GM10248 (cell line): ENCODE measurements at places on chromosomes 7 and 10.

DNA sequence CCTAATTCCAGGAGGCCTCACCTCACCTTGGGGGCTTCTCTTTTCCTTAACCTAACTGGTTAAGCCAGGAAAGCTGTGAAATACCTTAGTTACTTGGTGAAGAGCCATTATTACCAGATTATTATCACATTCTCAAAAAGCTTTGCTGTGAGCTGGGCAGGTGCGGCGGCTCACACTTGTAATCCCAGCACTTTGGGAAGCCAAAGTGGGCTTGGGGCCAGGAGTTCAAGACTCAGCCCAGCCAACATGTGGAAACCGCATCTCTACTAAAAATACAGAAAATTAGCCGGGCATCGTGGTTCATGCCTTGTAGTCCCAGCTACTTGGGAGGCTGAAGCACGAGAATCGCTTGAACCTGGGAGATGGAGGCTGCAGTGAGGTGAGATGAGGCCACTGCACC is 102.4 kb upstream of the KLF6 start:
- no peak for DNase-seq

DNA sequence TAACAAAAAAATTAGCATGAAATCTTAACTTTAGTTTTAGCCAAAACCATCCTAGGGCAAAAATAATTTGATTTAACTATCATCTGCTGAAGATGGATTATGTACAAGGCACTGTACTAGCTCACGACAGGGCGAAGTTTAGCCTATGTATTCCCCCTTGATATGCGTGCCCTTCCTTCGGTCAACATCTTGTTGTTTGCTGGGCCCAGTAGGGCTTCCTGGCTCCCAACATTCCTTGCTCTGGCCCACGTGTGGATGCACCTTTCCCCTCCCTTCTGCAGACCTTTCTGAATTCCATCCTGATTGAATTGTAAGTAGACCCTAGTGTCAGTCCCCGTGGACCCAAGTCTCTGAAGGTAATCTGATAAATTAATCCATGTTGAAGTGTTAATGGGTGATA is 212.0 kb downstream of the RELN start:
- no peak for DNase-seq

- DNase-seq = no peak
These were observed 119.4 kb downstream of the DYNC2I1 start for GRCh38 chr7:158975526-158976467.

- DNase-seq = no peak
These were observed 637.0 kb downstream of the ZNF716 start for GRCh38 chr7:58086871-58087535.

DNA sequence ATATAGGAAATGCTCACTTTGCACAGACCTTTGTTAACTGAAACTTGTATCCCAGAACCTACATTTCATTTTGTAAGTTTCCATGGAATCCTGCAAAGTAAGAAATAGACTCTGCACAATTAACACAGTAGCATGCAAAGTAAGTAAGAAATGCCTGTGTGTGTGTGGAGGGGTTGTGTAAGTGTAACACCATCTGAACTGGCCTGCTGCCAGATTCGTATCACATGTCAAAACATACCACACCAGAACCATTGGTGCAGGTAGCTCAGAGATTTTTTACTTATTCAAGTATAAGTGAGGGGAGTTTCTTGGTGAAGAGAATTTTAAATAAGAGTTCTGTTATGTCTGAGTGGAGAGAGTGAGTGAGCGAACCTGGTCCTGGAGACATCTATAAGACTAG is 17.9 kb upstream of the DDX21 start:
- DNase-seq = no peak

DNA sequence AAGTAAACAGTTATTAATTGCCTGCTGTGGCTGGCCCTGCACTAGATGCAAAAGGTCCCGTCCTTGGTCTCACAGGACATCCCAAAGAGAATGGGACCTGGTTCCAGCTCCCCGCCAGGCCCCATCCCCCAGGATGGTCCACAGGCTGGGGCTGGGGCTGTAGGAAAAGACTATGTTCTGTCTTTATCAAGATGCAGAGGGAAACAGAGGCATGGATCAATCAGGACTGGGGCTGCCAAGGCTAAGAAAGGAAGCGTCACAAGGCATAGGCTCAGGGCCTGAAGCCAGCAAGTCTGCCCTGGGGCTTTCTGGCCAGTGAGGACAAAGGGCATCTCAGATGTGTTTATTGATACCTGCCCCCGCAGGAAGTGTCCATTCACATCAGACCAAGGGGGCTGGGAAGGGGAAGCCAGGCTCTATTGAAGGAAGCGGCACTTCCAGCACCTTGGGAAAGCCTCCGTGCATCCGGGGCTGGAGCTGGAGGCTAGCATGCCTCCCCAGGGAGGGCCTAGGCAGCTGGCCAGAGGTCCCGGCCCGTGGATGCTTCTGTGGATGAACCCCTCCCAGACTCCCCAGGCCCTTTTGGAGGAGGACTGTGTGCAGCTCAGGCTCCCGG is 5.8 kb downstream of the VSIR start:
- no peak for DNase-seq

- peak; percentile 56 for DNase-seq
These were observed 124.4 kb downstream of the TACC2 start for GRCh38 chr10:122113161-122113944.

DNA sequence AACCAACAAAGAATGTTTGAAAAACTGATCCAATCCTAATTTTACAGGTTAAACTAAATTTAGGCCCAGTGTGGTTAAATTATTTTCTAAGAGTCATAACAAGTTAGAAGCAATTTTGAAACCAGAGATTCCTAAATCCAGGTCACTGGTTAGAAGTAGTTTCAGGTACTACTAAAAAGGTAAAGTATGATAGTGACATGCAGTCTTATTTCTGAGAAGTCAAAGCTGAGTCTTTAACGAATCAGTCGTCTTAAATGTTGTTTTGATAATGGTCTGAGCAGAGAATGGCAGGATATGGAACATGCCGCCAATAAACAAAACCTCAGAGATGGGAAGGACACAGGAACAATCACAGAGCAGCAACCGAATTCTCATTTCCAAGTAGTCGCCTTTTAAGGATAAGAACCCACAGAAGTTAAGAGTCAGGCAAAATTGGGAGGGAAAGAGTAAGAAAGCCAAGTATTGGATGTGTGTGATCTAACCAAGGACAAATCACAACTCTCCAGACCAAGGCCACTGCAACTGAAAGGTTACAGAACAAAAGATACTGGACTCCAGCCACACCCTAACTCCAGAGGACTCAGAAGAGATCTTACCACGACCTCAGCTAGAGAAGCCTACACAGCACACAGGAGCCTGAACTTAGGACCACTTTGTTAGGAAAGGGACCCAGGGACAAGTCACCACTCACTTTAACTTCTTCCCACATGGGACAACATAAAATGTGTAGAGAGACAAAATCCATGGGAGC is 19.7 kb downstream of the TMEM243 start:
- DNase-seq = no peak

DNA sequence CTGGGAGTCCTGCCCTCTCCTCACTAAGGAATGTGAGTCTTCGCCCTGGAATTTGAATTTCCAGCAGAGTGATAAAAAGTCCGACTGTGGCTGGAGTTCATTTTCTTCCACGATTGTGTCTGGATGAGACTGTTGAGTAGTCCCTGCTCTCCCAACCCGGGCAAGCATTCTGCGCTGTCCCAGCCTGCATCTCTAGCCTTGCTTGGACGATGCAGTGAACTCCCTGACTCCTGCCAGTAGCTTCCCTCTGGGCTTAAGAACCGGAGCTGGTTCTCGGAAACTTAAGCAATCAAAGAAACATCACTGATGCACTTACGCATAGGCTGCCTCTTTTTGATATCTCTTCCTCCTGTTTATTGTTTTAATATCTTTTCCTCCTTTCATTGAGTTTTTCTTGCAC is 116.0 kb upstream of the FZD8 start:
- DNase-seq = no peak

DNA sequence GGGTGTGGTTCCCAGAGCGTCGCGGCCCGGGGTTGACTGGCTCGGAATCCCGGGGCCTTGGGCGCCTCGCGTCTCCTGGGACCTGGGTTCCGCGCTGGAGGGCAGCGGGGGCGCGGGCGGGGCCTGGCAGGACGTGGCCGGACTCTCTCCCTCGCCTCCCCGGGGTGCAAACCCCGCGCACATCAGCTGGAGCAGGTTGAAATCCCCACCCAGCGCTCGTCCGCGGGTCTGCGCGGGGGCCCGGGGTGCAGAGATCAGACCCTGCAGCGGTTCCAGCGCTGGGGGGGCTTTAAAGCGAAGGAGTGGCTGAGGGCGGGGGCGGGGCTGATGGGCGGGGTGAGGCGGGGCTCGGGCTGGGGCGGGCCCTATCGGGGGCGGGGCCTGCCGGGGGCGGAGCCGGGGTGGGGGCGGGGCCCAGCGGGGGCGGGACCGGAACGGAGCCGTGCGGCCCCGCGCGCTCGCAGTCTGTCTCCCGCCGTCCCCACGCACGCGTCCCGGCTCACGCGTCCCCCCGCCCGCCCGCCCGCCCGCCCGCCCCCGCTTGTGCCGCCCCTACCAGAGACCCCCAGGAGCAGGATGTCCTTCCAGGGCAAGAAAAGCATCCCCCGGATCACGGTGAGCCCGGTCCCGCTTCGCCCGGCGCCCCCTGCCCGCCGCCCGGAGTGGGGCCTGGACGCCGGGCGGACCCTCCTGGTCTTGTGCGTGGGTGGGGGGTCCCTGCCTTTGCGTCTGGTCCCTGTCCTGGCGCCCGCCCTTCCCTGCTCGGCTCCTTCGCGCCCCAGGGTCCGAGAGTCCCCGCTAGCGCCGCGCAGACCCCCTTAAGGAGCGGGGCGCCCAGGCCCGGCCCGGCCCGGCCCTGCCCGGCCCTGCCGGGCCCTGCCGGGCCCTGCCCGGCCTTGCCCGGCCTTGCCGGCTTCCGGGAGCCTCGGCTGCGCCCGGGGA is at the start of gene DPYSL4:
Gene DPYSL4, plus strand, starts transcription at position 461 of the 942 bp plus-strand sequence. Its CDS starts 116 bp downstream, at position 577.
- DNase-seq = peak; percentile 66

- no peak for DNase-seq
These were observed 6.4 kb downstream of the DPYSL4 start for GRCh38 chr10:132192991-132193665.

GRCh38 chr7:38905056-38905759 is 3.8 kb downstream of the VPS41 start:
- peak; percentile 67 for DNase-seq

DNA sequence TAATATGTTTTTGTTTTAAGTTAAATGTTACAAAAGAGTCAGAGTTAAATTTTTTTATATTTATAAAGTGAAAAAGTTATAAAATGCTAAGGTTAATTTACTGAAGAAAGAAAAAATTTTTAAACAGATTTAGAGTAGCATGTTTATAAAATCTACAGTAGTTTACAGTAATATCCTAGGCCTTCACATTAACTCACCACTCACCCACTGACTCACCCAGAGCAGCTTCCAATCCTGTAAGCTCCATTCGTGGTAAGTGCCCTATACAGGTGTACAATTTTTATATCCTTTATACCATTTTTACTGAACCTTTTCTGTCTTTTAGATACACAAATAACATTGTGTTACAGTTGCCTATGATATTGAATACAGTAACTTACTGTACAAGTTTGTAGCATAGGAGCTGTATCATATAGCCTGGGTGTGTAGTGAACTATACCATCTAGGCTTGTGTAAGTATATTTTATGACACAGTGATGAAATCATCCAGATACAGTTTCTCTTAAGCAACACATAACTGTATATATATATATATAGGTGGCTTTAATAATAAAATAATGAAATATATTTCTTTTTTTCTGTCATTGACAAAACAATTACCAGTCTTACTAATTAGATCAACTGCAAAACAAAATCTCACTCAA is 79.6 kb downstream of the PTEN start:
- no peak for DNase-seq
